Left lung (tissue), 14 donors: ENCODE measurements at places on chromosomes 5 and 9. TPM values are rescaled to one million over a fixed set of nuclear protein-coding genes. Genes with fewer than 3 reads are reported as not detected.

- no peak for DNase-seq
- no peaks in the 10 kb centered on the region for H3K27me3 ChIP-seq
- no peaks in the 10 kb centered on the region for H3K4me1 ChIP-seq
- H3K4me3 ChIP-seq, result no peak overlapping the region
- H3K36me3 ChIP-seq, result no peaks in the 10 kb centered on the region
Observed at GRCh38 chr5:119250946-119251901, 104.6 kb upstream of the TNFAIP8 start.

DNA sequence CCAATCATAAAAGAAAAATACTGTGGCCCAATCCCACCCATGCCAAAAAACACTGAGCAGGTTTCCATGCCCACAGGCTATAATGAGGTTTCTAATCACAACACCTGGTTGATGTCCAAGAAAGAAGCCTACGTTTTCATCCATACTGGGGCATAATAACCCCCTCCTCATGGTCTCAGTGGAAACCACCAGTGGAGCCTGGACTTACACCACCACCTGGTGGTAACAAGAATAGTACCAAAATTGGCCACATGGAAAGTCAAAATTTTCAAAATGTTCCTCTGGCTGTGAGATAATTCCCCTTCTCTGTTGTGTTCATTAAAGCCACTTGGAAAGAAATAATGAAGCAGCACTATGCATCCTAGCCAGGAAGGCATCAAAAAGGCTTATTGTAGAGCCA is 687.3 kb upstream of the ST8SIA4 start:
- no peaks in the 10 kb centered on the region for H3K27me3 ChIP-seq
- H3K4me1 ChIP-seq, result no peaks in the 10 kb centered on the region
- no peak for DNase-seq
- H3K27ac ChIP-seq, result no peak overlapping the region
- no peaks in the 10 kb centered on the region for H3K36me3 ChIP-seq

DNA sequence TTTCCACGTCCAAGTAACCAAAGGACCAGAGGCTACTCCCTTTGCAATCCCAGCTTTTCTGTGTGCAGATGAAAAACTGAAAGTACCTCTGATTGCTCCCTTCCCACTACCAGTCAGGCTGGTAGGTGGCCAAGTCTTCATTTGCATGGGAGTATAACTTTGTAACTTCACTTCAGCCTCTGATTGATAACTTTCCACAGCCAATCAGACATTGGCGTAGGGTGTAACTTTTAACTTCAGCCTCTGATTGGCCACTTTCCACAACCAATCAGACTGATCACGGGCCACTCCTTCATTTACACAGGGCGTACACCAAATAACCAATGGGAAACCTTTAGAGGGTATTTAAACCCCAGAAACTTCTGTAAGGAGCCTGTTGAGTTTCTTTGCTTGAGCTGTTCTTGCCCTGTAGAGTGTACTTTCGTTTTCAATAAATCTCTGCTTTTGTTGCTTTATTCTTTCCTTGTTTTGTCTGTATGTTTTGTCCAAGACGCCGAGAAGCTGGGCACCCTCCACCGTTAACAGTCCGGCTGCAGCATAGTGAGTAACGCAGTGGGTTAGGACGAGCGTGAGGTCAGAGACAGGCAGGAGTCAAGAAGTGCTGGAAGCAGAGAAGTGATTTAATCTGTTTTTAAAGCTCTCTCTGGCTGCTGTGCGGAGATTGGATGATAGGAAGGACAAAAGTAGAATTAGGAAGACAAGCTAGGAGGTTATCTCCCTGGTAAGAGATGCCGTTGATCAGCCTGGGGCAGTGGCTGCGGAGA is 3.5 kb upstream of the EXOSC2 start:
- peak overlapping the region; percentile 65 for H3K27ac ChIP-seq
- H3K4me1 ChIP-seq, result peaks cover 18% of the 10 kb centered on the region
- no peaks in the 10 kb centered on the region for H3K27me3 ChIP-seq
- H3K36me3 ChIP-seq, result no peaks in the 10 kb centered on the region
- H3K4me3 ChIP-seq, result peak overlapping the region; percentile 11

- no peak overlapping the region for H3K4me3 ChIP-seq
- no peaks in the 10 kb centered on the region for H3K36me3 ChIP-seq
- DNase-seq, result peak; percentile 65
- no peaks in the 10 kb centered on the region for H3K4me1 ChIP-seq
Observed at GRCh38 chr5:1270426-1270825, 24.4 kb downstream of the TERT start.

The CDKN2A gene
- total RNA-seq, result 1.6 TPM

DNA sequence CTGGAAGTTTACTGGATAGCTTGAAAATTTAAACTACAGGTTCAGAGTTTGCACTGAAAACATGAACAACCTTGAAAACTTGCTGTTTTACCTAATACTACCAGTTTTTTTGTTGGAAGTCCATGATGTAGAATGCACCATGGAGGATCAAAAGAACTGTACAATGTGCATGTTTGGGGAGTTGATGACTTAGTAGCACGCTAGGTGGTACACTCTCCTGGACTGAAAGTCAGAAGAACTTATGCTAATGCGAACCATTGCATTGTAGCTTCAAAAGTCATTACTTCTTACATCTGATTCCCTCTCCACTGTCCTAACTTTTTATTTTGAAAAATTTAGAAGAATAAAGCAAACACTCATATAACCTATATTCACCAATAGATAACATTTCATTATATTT is 211.0 kb downstream of the OSTF1 start:
- DNase-seq, result no peak
- no peaks in the 10 kb centered on the region for H3K36me3 ChIP-seq
- H3K27ac ChIP-seq, result no peak overlapping the region

DNA sequence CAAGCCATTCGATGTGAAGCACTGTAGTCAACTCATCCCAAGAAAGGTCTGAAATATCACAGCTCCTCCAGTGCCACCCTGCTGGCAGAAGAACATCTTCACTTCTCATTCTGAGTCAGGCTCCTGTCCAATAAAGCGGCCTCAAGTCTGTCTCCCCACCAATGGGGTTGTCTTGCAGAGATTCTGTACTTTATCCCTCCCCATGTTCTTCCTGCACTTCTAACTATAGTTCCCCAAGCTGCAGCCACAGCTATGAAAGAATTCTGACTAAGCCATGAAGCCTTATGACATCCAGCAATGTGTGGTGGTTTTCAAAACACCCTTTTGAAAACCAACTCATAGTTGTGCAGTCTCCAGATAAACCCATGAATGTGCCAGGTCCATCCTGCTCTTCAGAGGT is 6.8 kb downstream of the MACROH2A1 start:
- H3K4me1 ChIP-seq, result peaks cover 100% of the 10 kb centered on the region
- DNase-seq, result no peak
- no peaks in the 10 kb centered on the region for H3K36me3 ChIP-seq
- H3K27me3 ChIP-seq, result no peaks in the 10 kb centered on the region
- H3K4me3 ChIP-seq, result no peak overlapping the region
